ENCODE measurements at places on chromosomes 6 and 20. TPM values are rescaled to one million over a fixed set of nuclear protein-coding genes. Genes with fewer than 3 reads are reported as not detected.

GRCh38 chr6:169213814-169214520 is 39.7 kb downstream of the THBS2 start:
- no peak for DNase-seq

GRCh38 chr6:135066397-135066796 is 11.8 kb upstream of the HBS1L start:
- DNase-seq, result no peak

- DNase-seq, result peak; percentile 72
Measured at GRCh38 chr20:3407771-3408637, 535 bp upstream of the DNAAF9 start.

Gene OR2B6
- not detected for total RNA-seq

DNA sequence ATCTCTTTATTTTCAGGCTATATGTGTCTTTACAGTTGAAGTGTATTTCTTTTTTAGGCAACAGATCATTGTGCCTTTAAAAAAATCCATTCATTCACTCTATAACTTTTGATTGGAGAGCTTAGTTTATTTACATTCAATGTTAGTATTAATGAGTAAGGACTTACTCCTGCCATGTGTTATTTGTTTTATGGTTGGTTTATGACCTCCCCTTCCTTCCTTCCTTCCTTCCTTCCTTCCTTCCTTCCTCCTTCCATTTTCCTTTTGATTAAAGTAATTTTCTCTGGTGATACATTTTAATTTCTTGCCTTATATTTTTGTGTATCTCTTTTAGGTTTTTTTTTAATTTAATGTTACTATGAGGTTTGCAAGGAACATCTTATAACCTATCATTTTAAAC is 1005.3 kb upstream of the EPHA7 start:
- DNase-seq, result no peak

DNA sequence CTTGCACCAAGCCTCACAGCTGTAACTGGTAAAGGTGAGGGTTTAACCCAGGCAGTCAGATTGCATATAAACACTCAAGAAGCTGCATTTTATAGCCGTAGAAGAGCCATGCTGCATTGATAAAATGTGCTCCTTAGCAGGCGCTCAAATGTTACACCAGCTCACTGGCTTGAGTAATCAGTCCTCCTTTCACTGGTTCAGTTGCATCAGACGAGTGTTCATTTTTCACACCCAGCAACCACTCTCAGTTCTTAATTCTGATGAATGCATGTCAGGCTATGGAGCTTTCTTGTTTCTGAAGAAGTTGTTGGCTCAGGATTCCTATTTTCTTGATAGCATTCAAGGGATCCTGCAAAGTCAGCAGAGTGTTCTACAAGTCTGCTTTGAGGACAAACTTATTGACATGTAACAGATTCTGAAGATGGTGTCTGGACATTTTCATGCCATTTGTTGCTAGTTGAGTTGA is 198.3 kb downstream of the PLCB1 start:
- no peak for DNase-seq

Gene SNHG17
- 77.9 TPM for total RNA-seq

DNA sequence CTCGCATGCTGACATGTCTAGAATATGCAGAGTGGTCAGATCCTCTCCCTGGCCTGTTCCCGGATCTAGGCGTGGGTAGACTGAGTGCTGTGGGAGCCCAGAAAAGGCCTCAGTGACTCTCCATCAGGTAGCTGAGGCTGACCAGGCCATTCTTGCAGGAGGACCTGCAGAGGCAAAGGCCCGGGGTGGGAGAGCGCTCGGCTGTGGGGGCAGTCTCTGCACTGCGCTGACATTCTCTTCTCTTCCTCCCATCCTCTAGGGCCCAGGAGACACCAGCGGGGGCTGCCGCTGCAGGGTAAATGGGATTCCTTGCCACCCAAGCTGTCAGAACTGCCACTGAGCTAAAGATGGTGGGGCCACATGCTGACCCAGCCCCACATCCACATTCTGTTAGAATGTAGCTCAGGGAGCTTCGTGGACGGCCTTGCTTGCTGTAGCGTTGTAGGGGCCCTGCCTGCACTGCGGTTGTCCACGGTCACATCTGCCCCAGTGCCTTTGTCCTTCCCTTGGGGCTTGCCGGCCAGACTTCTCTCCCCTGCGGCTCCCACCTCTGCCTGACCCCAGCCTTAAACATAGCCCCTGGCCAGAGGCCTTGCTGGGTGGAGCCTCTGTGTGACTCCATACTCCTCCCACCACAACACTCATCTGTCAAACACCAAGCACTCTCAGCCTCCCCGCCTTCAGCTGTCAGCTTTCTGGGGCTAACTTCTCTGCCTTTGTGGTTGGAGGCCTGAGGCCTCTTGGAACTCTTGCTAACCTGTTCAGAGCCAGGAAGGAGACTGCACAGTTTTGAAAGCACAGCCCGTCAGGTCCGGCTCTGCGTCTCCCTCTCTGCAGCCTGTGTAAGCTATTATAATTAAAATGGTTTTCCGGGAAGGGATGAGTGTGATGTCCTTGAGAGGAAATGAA is 22.2 kb downstream of the RBCK1 start:
- no peak for DNase-seq

- no peak for DNase-seq
Measured at GRCh38 chr6:138491017-138491416, 8.3 kb downstream of the NHSL1 start.

Gene SLC4A11
- 2.9 TPM for total RNA-seq

Gene NHSL1
- 0.63 TPM for total RNA-seq

- no peak for DNase-seq
Measured at GRCh38 chr6:152094992-152095592, 287.6 kb downstream of the ESR1 start.

Gene SPTLC3
- total RNA-seq, result 0.89 TPM

- DNase-seq, result no peak
Measured at GRCh38 chr6:36618366-36619355, 24.5 kb downstream of the SRSF3 start.

Gene MUC21
- total RNA-seq, result not detected

DNA sequence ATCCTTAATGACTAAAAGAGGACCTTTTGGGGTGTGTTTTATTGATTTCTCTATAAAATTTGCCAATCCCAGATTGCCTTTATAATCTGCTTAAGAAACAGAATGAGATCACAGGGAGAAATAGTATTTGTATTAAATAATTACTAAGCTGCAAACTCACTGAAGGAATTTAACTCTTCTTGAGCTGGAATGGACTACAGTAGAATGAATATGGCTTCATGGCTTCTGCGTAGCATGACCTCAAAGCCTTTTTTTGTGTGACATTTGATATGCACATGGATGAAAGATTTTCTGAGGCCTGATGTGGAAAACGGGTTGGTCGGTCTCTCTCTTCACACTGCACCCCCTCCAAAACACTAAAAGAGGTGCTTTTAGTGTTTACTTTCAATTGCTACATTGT is 115.9 kb downstream of the QKI start:
- no peak for DNase-seq

DNA sequence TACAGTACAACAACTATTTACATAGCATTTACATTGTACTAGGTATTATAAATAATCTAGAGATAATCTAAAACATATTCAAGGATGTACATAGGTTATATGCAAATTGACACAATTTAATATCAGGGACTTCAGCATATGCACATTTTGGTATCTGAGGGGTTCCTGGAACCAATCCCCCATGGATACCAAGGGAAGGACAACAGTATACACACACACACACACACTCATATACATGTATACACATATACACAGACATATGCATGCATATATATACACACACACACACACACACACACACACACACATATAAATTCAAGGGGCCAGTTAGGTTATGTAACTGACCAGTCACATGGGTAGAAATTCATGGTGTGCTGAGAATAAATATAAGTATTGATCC is 24.9 kb downstream of the ADGRF5 start:
- no peak for DNase-seq

- no peak for DNase-seq
Measured at GRCh38 chr6:113558966-113559365, 298.2 kb upstream of the MARCKS start.

DNA sequence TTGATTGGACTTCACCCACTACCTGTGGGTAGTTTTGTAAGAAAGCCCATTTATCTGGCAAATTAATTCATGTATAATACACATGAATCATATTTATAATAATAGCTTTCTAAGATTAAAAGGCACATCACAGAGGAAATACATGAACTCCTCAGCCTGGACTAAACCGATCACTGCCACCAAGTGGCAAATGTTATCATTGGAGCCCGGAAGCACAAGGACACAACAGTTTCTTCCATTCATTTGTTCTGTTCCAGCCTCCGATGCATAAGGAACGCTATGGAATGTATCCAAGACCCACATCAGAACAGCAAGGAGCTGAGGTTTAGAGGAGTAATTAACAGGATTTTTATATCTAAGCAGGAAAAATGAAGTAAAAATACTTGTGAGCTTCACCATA is 13.9 kb upstream of the IPCEF1 start:
- DNase-seq, result peak; percentile 8

DNA sequence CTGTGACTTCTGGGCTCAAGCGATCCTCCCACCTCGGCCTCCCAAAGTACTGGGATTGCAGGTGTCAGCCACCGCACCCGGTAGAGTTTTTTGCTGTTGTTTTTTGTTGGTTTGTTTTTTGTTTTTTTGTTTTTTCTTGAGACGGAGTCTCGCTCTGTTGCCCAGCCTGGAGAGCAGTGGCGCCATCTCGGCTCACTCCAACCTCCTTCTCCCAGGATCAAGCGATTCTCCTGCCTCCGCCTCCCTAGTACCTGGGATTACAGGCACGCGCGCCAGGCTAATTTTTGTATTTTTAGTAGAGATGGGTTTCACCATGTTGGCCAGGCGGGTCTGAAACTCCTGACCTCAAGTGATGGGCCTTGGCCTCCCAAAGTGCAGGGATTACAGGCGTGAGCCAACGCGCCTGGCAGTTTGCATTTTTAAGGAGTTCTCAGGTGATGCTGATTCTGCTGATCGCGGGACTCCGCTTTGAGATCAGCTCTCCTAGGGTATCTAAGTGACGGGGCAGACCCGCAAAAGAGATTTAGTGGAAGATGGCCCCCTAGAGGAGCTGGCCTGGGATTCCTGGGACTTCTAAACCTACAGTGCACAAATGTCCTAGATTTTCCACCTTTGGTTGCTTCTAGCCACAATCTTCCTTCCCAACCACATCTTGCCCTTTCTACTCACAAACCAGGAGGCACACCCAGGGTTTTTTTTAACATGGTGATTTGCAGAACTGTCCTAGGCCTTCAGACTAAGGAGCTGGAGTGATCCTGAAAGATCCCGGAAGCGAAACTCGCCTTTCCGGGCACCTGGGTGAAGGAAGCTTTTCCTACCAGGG is 45.2 kb downstream of the DPPA5 start:
- no peak for DNase-seq

Gene C6orf58
- total RNA-seq, result not detected

DNA sequence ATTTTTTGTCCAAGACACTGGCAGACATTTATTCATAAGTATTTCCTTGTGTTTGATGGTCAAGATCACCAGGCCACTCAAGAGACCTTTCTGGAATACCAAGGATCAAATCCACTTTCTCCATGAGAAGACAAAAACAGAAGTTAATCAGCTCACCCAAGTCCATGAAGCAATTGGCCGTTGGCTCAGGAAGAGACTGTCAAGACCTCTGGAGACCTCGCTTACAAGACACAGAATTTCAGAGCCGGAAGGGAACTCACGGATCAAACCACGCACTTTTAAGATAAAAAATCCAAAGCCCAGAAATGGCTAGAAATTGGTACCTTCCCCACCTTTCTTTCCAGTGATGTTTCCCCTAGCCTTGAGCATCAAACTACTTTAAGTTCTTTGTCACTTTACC is 3.3 kb downstream of the TRERF1 start:
- no peak for DNase-seq

Gene SLC12A5
- 0.05 TPM for total RNA-seq

- no peak for DNase-seq
Measured at GRCh38 chr6:45136495-45136894, 191.6 kb upstream of the RUNX2 start.

GRCh38 chr6:8686077-8686476 is 250.7 kb upstream of the SLC35B3 start:
- DNase-seq, result no peak

Gene GSS
- total RNA-seq, result 44.4 TPM

DNA sequence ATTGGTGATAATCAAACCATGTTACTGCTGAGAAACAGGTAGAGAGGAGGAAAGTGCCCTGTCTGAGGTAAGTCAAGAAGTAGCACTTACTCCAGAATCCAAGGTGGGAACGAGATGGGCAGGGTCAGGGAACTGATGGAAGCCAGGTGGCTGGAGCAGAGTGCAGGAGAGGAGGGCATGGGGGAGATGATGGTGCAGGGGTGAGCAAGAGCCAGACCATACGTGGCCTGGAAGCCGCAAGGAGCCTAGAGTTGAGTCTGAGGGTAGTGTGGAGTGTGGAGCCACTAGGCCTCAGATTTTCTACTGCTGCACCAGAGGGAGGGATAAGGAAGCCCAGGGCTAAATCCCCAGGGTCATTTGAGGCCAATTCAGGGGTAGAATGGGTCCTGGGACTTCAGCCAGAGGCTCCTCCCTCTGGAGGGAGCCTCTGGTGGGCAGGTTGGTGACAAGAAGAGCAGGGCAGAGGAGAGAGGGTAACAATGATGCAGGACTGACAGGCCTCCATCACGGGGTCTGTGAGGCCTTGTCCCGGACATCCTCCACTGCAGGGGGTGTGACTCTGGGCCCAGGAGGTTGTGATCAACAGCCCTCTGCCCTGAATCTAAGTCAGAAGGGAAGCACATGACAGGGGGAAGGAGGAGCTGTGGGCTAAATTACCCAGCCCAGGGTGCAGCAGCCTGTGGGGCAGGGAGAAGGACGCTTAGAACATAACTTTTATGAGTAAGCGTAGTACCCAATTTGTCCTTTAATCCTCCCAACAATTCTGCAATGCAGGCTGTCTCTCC is 28.7 kb downstream of the COX4I2 start:
- DNase-seq, result peak; percentile 60

- peak; percentile 38 for DNase-seq
Measured at GRCh38 chr6:137076277-137077068, 31.7 kb upstream of the IL20RA start.

GRCh38 chr6:131258816-131259476 is 123.7 kb downstream of the AKAP7 start:
- DNase-seq, result no peak

- DNase-seq, result no peak
Measured at GRCh38 chr20:25064561-25065071, 6.7 kb upstream of the ACSS1 start.

Gene SIRPA
- 0.72 TPM for total RNA-seq

Gene TMC2
- not detected for total RNA-seq

- no peak for DNase-seq
Measured at GRCh38 chr6:166784691-166785090, 157.6 kb upstream of the RPS6KA2 start.

DNA sequence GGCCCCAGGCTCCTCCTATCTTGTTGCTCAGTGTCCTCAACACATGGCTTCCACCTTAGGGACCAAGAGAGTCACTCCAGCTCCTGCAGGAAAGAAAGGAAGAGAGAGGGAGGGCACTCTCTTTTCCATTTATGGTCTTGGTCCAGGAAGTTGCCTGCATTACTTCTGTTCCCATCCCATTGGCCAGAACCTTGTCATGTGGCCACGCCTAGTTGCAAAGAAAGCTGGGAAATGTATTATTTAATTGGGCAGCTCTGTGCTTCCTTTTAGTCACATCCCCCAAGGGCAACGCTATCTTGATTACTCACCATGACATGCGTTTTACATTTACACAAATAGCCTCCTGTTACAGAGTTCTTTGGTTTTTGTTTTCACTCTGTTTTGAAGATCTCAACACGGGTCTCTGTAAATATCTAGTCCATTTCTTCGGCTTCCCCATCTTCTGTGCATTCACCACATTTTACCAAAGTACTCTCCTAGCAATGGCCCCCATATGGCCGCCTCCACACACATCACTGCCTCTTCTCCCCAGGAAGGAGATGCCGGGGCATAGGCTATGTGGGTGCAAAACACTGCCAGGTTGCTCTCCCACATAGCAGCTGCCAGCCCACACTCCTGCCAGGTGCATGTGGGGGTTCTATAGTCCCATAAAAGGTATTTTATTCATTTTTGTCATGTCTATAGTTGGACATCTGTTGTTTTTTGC is 35.7 kb upstream of the ZMYND8 start:
- DNase-seq, result no peak
